T-helper 17 cell (primary cell): ENCODE measurements at places on chromosomes 1 and 21. TPM values are rescaled to one million over a fixed set of nuclear protein-coding genes. Genes with fewer than 3 reads are reported as not detected.

ADORA1 gene
- 0.15 TPM for total RNA-seq

ANKRD34A gene
- total RNA-seq: 0.70 TPM

CATSPERE gene
- total RNA-seq: 0.47 TPM

PTCH2 gene
- total RNA-seq: 1.6 TPM

VSIG8 gene
- total RNA-seq: not detected

BSND gene
- 0.07 TPM for total RNA-seq

CLCA4 gene
- total RNA-seq: not detected

MTARC2 gene
- total RNA-seq: 0.72 TPM

RUNX3 gene
- total RNA-seq: 243 TPM

RGS18 gene
- total RNA-seq: 106 TPM

GPR153 gene
- total RNA-seq: 0.23 TPM

HPCAL4 gene
- total RNA-seq: 23.4 TPM

STIL gene
- 1.2 TPM for total RNA-seq

HIVEP3 gene
- total RNA-seq: 13.9 TPM

KCNQ4 gene
- total RNA-seq: 0.17 TPM

DISP1 gene
- total RNA-seq: 2.5 TPM

- DNase-seq: no peak
Measured at GRCh38 chr1:89064632-89065031, 376 bp downstream of the GBP1 start.

- no peak for DNase-seq
Measured at GRCh38 chr1:61975638-61976037, 219.0 kb upstream of the L1TD1 start.

DNA sequence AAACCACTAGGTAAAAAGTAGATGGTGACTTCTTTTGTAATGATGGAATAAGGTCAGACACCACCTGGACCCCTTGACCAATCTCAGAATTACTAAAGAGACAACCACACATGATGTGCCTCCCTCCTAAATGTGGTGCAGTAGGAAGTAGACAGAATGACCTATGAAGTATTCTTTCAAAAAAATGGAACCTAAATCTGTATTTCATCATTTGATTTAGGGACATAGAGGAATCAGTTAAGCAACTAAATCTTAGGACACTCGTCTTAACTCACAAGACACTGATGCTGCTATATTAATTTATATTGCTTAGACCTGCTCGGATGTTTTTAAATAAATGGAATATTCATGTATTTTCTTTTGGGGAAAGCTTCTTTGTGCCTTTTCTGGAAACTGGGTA is 80.9 kb upstream of the IRF2BP2 start:
- no peak for DNase-seq

- DNase-seq: no peak
Measured at GRCh38 chr1:208841436-208841835, 597.3 kb upstream of the PLXNA2 start.

- no peak for DNase-seq
Measured at GRCh38 chr1:223410036-223410435, 16.8 kb downstream of the CCDC185 start.

- no peak for DNase-seq
Measured at GRCh38 chr1:205519541-205520131, 15.2 kb downstream of the CDK18 start.

DNA sequence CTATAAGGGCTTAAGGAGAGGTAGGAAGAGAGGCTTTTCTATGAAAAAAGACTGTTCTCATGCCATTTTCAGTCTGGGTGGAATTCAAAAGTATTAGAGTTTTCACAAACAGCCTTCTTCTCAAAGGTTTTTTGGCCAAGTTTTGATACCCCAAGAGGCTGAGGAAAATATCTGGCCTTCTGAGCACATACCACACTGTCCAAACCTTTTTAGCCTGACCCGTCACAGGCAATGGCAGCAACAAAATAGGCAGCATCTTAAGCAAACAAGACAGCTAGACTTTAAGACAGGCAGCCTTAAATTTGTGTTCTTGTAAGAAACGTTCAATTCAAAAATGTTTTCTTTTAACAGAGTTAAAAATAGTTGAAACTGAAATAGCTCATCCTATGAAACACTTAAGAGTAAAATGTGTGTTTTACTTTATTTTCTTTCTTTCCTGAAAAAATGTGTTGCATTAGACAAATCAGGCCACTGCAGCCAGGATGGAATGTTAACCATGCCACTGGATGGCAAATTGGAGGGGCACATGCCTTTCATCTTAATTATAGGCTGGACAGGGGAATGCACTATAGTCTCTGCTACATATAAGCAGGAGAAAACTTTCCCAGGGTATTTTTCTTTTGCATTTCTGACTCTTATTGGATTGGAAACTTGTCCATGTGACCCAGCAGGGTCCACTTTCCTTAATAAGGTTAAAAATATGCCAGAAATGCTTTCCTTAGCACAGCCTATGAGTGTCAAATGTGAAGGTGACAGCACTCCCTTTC is 315.0 kb downstream of the TGFB2 start:
- DNase-seq: no peak

DNA sequence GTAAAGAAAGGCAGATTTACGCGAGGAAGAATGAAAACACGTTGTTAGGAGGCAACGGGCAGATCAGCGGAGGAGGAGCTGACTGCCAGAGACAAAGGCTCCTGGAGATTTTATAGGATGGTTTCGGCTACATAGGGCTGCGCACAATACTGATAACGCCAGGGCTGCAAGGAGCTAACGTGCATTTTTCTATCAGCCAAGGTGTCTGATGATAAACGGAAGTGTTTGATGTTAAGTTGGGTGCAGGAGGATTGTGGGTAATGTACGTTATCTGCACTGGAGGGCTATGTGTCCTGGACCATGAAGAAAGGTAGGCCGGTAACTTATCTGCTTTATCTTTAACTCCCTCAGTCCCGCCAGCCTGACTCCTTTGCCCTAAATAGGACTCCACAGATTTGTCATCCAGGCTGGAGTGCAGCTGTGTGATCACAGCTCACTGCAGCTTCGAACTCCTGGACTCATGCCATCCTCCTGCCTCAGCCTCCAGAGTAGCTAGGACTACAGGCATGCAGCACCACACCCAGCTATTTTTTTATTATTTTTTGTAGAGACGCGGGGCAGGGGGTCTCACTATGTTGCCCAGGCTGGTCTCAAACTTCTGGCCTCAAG is 29.6 kb downstream of the SETD4 start:
- DNase-seq: no peak

DNA sequence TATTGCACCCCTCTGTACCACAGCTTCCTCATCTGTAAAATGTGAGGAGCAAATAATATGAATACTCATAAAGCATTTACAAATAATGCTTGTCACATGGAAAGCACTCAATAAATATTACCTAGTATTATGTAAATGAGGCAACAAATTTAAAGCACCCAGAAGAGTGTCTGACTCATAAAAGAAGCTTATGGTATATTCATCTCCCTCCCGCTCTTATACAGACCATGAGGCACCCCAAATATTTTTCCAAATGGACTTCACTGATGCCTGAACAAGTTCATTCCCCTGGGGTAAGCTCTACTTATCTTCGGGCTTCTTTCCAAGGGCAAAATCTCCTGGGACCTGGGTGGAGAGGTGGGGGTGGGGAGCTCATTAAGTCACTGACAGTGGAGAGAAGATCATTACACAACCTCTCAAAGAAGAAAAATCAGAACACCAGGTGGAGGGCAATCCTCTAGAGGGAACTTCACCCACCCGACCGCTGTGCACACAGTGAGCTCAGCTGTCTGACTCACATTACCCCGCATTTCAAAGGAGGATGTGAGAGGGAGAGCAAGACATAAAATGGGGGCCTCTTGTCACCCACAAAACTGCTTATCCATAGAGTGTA is 166.2 kb downstream of the ASTN1 start:
- no peak for DNase-seq

- no peak for DNase-seq
Measured at GRCh38 chr21:20023193-20023592, 975.0 kb upstream of the NCAM2 start.

- DNase-seq: no peak
Measured at GRCh38 chr1:151372058-151372934, at the start of gene SELENBP1. SELENBP1 (minus strand) TSS chr1:151372705; CDS start chr1:151372641, 64 bp downstream.

- no peak for DNase-seq
Measured at GRCh38 chr21:35400233-35400939, 351.3 kb upstream of the RUNX1 start.

GRCh38 chr1:72100771-72101170 is 181.6 kb downstream of the NEGR1 start:
- DNase-seq: no peak

- DNase-seq: no peak
Measured at GRCh38 chr1:222926566-222926965, 111.7 kb downstream of the DISP1 start.

DNA sequence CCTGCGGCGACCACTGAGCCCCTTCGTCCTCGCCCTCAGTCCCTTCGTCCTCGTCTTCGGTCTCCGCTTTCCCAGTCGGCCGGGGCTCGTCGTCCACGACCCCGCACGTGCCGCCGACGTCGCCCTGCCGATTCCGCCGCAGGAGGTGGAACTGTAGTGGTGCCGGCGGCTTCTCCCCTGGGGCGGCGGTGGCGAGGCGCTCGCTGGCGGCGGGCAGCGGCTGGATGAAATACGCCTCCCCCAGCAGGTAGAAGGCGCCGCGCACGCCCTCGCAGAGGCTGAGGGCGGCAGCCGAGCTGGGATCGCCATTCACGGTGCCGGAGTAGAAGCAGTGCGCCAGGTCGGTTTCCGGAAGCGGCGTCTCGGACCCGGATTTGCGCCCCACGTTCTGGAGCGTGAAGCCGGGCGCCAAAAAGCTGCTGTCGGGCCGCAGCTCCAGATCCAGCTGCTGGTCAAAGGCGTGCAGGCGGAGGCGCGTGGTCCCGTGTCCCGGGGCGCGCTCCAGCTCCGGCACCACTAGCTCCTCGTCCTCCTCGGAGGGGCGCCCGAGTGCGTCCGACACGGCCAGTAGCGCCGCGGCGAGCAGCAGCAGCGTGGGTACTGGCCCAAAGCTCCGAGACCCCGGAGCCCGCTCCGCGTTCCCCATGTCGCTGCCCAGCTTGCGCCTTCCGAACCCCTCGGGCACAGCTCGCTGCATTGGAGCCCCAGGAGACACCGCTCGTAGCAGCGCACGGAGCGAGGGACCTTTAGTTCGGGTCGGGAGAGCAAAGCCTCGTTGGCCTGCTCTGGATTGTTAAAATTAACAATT is 747 bp downstream of the ADAMTS1 start:
- DNase-seq: no peak

DNA sequence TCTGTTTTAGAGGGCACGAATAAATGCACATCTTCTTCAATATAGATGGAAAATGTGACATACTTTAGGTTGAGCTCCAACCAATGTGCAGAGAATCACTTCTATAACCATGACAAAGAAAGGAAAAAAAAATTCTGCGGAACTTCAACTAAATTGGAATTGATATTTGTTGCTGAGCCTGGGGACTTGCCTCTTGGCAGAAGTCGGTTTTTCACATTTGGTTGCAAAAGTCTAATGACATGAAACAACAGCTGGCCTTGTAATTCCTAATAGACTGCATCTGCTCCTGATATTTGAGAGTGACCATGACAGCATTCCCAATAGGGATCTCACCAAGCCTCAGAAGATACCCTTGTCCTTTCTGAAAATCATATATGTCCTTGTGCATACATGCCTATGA is 112.8 kb downstream of the PRRX1 start:
- no peak for DNase-seq

DNA sequence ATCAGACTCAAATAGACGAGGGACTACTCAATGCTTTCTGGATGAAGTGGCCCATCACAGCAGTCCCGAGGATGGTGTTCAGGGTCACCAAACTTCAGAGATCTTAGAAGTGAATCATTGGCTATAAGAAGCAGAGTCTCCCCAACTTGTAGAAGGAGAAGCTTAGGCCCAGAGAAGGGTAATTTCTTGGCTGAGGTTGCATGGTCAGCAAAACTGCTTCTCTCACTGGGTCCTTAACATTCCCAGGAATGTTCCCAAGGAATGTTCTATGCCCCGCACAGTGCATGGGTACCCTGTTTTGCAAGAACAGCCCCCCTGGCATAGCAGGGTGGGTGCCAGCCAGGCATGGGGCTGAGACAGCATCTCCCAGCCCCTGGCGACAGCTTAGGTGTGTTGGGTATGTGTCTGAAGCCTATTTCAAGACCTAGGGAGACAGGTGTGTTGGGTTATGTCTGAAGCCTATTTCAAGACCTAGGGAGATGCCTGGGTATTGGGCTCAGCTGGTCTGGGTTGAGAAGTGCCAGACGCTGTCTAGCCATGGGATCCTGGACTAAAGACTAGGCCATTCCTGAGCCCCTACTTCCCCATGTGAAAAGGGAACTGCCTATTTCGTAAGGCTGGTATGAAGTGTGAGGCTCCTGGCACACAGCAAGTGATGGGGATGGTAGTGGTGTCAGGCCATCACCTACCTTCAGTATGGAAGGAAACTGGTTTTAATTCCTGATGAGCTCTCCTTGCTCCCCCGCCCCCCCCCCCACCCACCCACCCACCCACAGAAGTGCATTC is 26.1 kb downstream of the PADI6 start:
- no peak for DNase-seq

DNA sequence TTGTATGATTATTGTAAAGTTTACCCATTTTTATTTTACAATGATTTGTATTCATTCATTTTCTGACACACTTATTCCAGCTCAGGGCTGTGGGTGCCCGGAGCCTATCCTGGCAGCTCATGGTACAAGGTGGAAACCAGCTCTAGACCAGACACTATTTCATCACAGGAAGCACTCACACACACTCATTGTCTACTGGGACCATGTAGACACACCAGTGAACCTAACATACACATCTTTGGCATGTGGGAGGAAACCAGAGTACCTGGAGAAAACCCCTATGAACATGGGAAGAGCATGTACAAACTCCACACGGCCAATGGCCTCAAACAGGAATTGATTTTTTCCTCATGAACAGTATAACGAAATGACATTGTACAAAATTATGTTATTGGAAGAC is 2.4 kb downstream of the DTL start:
- no peak for DNase-seq

GRCh38 chr1:30904962-30905335 is 3.6 kb downstream of the SDC3 start:
- DNase-seq: no peak

DNA sequence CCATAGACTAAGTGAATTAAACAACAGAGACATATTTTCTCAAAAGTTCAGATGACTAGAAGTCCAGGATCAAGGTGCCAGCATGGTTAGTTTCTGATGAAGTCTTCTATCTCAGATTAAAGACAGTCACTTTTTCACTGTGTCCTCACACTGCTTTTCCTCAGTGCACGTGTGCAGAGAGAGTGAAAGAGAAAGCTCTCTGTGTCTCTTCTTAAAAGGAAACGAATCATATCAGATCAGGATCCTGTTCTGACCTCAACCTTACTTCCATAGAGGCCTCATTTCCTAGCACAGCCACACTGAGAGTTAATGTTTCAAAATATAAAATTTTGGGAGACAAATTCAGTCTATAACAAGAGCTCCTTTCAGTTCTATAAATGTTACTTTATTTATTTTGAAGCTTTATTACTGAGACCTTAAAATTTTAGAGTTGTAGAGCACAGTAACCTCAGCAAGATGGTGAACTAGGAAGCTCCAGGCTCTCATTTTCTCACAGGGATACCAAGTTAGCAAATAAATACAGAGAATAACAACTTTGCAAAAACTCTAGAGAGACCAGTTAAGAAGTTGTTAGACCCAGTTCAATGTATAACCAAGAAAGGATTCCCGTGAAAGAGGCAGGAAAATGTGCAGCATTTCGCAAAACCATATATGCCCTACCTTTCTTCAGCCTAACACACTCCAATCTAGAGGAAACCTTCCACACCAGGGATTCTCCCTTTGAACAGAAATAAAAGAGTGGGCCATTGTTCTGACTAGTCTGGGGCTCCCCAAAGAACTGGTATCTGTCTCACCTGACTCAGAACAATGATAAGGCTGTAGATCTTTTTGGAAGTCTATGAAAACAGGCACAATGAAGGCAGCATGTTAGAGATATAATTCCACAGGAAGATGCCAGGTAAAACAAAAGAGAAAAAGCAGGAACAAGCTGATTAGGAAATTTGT is 372.2 kb downstream of the MRPL39 start:
- no peak for DNase-seq
